ENCODE measurements at places on chromosomes 6 and 20.
A peak's percentile ranks its signal among the peaks of the same experiment; 100 is the strongest.

DNA sequence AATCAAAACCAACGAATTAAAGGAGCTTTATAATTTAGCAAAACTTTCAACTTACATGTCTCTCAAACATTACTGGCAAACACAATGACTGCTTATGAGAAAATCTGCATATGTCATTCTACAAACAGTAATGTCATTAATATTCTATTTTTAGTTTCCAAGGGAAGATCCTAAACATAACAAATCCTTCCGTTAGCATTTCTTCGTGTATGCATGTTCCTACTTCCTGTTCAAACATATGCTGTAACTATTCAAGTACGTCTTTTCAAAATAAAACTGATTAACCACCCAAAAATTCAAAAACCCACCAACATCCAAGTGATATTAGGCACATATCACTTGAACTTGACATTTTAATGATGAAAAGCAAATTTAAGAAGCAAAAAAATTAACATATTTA, 131.3 kb downstream of the HACE1 start:
- no peak for DNase-seq

DNA sequence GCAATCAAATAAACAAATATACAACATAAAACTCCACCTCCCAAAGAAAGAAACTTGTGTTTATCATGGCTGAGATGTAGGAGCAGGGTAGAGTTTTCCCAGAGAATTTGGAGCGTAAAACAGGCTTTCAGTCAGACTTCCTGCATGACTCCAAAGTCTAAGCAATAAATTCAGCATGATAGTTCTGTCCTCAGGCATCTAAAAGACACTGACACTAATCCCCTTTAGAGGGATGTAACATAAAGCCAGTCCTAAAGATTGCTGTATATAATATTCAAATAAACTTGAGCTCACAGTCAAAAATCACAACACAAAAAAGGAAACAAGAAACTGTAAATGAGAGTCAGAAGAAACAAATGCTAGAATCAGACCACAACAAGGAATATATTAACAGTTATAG, 234.4 kb downstream of the CENPW start:
- no peak for DNase-seq

DNA sequence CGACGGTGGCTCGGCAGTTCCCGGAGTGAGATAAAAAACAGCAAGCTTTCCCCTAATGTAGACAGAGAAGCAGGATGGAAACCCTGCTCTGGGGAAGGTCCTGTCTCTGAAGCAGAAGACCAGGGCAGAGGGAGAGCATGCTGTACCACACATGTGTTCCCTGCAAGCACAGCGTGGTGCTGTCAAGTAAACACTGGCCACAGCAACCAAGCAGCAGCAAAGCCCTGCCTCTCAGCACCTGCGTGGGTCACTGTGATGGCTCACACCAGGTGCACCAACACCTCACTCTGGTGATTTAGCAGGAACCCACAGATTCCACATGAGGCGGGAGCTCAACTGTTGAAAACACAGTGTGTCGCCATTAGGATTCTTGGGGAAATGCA, 65.2 kb upstream of the TXNDC5 start:
- DNase-seq, result no peak

DNA sequence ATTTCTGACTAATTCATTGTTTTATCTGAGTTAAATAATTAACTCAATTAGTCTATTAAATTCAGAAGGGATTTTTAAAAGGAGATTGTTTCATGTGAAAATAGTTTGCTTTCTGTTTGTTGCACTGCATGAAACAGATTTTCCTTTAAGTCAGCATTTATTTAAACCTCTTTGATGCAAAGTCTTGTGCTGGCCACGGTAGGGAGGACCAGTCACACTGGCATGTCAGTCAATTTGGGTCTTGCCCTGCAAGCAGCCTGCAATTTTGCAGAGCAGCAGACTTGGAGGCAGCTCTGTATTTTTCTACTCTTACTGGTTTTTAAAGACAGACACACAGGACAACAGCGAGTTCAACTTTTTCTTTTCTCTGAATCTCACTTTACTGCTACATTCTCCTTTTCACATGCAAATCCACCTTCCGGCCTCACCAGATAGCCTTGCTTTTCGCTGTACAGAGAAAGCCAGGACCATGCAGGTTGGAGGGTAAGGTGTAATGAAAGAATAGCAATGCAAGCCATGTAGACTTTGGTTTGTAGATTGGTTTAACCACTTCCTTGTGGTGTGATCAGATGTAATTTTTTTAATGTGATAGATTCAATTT, 689.9 kb upstream of the AGPAT4 start:
- no peak for DNase-seq

DNA sequence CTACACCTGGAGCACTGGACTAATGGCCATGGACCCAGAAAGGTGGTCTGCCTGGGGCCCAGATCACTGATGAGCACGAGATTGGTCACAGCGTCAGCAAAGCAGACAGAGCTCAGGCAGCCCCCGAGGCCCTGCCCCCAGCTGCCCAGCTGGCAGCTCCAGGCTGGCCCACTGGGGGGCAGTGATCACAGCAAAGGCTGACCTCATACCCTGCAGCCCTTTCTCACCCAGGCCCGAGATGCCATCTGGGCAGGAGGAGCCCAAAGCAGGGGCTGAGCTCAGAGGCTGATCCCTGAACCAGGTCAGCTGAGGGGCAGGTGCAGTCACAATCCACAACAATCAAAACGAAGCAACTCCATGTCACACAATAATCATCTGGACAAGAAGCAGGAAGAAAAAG, 4.1 kb downstream of the MAP1LC3A start:
- no peak for DNase-seq

DNA sequence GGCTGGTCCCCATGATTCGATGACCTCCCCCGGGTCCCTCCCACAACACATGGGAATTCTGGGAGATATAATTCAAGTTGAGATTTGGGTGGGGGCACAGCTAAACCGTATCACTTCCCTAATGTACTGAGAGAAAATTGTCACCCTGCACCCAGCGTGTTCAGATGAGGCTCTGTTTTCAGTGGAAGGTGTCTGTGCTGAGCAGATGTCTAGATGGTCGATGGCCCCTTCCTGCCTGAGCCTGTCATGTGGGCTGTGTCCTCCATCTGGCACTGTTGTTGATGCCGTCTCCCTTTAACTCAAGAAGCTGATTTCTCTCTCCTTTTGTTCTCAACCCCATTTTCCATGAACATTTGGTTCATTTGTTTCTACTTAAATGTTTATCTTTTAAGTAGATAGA, 37.0 kb downstream of the TMEM181 start:
- no peak for DNase-seq

GRCh38 chr6:558089-558488, 98.8 kb downstream of the HUS1B start:
- no peak for DNase-seq

GRCh38 chr6:67971812-67972211, 663.3 kb upstream of the ADGRB3 start:
- no peak for DNase-seq

DNA sequence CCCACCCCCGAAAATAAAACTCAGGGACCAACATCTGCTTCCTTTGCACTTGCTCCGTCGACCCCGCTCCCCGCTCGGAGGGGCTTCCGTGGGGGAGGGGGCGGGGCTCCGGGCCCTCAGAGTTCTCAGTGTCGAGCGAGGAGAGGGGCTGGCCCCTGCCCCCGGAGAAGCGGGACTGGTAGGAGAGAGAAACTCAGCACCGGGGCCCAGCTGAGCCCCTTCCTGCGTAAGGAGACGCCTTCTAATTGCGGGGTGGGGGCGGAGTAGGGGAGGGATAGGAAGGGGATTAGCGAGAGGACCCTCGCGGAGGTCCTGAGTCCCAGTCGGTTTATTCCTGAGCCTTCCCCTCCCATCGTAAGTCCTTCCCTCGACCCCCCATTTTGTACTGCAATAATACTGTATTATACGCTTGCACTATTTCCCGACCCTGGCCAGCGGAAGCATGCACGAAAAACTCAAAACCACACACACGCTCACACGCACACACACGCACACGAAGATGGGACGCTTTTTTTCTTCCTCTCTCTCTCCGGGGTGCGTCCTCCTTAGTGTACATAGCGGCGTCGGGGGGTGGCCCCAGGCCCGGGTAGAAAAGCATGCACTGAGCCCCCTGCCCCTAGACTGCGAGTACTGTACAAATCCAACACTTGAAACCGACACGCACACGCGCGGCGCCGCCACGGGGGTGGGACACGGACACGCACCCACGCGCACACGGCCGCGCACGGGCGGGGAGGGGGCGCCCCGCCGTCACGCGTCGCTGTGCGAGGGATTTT, 22.1 kb upstream of the SLC22A7 start:
- DNase-seq, result peak; percentile 37

DNA sequence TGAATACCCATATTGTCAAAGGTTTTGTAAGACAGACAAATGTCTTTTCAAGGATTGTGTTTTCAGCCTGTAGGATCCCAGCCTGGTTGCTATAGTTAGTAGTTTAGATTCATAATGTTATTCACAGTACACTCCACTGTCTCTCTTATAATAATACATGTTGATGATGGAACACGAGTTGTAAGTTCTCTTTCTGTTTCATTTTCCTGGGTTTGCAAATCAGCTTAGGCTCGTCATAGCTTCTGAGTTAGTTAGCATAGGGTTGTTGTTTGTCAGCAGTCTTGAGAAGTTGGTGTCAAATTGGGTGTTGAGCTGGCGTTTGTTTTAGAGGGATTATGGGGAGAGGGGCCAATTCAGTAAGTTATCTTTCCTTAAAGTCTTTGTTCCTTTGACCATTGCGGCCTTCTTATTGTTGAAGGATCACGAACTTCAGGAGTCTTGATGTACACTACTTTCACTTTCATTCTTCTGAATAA, 45.8 kb downstream of the QKI start:
- DNase-seq, result peak; percentile 59
